ENCODE measurements at places on chromosomes 16 and 17. TPM values are rescaled to one million over a fixed set of nuclear protein-coding genes. Genes with fewer than 3 reads are reported as not detected.

DNA sequence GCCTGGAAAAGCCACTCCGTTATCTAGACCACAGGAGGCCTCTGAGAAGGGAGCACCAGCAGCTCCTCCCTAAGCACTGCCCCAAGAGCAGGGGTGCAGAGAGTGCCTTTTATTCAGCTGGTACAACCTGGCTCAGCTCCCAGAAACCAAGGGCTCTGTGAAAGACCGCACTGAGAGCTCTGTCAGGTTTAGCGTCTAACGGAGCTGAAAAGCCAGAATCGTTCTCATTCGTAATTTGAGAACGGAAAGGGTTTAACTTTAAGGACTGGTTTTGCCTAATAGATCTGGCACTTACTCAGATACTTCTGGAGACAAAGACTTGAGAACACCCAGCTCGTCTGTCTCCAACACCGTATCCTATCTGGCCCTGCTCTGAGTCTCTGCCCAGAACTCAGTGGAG is 13.5 kb downstream of the MPG start:
- DNase-seq: no peak

GRCh38 chr17:72861811-72862210 is 230.7 kb downstream of the SLC39A11 start:
- DNase-seq: no peak

The KRTAP9-8 gene
- 8.5 TPM for total RNA-seq

GRCh38 chr17:68328676-68329075 is 37.4 kb downstream of the ARSG start:
- no peak for DNase-seq

GRCh38 chr17:63550817-63551639 is 751 bp downstream of the DCAF7 start:
- peak; percentile 35 for DNase-seq

- no peak for DNase-seq
Measured at GRCh38 chr16:60107437-60107836, 1373.3 kb upstream of the GOT2 start.

The EPX gene
- 1.9 TPM for total RNA-seq

The DNAH17 gene
- total RNA-seq: 0.59 TPM

The HNF1B gene
- total RNA-seq: not detected

DNA sequence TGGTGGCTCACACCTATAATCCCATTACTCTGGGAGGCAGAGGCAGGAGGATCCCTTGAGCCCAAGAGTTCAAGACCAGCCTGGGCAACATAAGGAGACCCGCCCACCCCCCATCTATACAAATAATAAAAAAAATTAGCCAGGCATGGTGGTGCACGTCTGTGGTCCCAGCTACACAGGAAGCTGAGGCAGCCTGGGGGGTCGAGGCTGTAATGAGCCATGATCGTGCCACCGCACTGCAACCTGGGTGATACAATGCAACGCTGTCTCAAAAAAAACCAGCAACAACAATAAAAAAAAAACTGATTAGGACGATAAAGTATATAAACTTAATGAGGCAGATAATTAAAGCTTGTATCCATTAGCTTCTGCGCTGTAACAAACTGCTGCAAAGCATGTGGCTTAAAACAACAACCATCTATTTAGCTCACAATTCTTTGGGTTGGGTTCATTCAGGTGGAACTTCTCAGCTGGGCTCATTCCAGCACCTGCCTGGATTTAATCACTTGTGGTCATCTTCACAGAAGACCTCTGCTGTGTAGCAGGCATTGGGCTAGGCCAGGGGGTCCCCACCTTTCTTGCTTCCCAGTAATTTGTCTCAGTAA is 45.8 kb downstream of the LCMT1 start:
- no peak for DNase-seq

- DNase-seq: no peak
Measured at GRCh38 chr16:6382924-6383459, 949.7 kb upstream of the RBFOX1 start.

The KRT14 gene
- total RNA-seq: 763 TPM

- DNase-seq: no peak
Measured at GRCh38 chr16:85419503-85420408, 193.4 kb upstream of the GSE1 start.

GRCh38 chr17:28967221-28968135 is 16.2 kb upstream of the PHF12 start:
- DNase-seq: no peak

DNA sequence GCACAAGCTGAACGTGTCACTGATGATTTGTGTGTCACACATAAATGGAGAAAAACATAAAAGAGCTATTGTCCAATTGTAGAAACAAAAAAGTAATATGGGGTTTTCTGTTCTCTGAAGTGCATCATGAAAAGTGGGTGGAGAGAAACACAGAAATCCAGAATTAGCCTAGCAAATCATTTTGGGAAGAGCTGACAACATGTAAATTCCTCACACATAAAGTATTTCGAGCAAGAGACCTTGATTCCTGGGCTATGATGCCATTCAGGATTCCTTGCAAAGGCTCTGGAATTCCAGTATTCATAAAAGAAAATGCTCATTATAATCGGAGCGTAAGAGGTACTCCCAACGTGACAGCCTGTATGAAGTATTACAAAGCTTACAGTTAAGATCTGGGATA is 1.1 kb downstream of the DCUN1D3 start:
- peak; percentile 56 for DNase-seq

The CRYBA1 gene
- not detected for total RNA-seq

DNA sequence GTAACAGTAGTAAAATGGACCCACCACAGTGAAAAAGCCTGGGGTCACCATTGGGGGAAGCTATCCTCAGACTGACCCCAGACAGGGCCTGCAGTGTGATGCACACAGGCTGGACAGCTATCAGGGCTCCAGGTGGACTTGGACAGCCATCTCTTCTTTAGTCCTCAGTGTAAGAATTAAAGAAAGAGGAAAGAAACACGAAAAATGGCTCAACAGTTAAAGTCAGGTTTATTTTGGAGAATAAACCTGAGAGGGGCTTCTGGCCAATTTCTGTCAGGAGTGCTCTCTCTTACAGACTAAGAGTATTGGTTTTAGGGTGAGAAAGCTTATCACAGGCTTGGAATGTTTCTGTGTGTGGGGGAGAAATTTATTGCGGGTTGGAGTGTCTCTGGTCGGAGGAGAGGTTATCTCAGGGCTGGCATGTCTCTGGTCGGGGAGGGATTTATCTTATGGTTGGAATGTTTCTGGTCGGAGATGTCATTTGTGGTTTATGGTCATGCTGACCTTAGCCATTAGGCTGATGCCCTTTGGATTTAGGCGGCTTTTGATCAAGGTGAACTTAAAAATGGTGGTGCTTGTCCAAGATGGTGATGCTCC is 10.8 kb upstream of the B4GALNT2 start:
- DNase-seq: no peak

DNA sequence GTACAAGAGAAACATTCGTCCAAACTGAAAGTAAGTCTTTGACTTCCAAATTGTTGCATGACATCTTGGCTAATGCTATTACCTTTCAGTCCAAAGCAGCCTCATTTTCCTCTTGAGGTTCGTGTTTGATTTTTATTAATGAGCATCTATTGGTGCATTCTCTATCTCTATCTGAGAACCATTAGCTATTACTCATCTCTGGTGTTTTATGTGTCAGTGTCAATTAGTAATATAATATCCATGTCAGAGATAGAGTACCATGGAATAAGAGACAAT is 388.1 kb upstream of the GOT2 start:
- DNase-seq: peak; percentile 47

The PSMB10 gene
- 16.4 TPM for total RNA-seq

- peak; percentile 95 for DNase-seq
Measured at GRCh38 chr17:81034779-81035520, at the start of gene BAIAP2. BAIAP2 (plus strand) TSS chr17:81035151; CDS start chr17:81035255, 104 bp downstream.

- no peak for DNase-seq
Measured at GRCh38 chr16:56289862-56290261, 98.6 kb downstream of the GNAO1 start.

All from skin of body (tissue), 3 donors.